ENCODE measurements at places on chromosomes 11 and 22.

DNA sequence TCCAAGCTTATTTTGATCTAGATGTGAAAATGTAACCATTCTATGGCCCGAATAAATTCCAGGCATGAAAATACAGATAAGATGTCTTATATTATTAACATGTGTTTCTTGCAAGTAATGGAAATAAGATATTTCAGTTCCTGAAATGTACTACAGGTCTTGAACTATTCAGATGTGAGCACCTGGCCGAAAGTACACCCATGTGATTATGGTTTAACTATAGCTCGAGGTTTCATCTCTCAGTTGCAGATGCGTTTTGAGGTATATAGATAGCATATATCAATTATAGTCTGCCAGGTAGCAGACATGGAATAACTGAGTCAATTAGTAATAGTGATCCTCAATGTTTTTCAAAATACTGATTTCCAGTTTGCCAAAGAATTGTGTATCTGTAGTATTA, 68.3 kb downstream of the DDIAS start:
- DNase-seq, result no peak

DNA sequence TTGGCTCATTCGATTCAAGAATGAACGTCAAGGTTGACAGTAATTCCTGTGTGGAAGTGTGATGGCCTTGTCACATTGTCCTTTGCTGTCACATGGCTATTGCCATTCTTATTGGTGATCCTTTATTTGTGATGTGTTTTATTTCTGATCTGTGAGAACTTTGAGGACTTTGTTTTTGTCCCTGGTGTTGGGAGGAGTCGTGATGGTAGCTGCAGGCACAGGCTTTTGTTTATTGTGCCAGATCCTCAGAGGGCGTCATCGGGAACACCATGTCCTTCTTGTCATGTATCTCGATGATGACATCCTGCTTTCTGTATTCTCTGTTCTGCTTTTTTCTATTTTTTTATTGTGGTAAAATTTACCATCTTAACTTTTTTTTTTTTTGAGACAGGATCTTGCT, 5.6 kb downstream of the PICK1 start:
- DNase-seq, result no peak

DNA sequence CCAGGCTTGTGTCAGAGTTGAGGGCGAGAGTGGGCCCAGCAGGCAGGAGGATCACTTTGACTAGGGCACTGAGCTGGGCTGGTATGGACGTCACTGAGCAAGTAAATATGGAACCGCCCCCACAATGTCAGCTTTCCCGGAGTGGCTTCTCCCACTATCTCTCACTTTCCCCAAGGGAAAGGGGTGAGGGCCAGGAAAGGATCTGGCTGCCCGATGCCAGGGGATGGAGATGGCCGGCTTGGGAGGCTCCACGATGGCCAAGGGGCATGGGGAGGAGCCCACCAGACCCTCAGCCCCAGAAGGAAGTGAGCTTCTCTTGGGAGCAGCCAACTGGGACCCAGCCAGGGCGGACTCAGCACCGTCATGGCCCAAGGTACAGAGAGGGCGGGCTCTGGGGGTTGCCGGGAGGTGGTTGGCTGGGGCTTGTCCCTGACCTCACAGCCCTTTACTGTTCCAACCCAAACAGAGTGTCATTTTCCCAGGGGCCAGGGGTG, 8.7 kb downstream of the PRDM11 start:
- no peak for DNase-seq

DNA sequence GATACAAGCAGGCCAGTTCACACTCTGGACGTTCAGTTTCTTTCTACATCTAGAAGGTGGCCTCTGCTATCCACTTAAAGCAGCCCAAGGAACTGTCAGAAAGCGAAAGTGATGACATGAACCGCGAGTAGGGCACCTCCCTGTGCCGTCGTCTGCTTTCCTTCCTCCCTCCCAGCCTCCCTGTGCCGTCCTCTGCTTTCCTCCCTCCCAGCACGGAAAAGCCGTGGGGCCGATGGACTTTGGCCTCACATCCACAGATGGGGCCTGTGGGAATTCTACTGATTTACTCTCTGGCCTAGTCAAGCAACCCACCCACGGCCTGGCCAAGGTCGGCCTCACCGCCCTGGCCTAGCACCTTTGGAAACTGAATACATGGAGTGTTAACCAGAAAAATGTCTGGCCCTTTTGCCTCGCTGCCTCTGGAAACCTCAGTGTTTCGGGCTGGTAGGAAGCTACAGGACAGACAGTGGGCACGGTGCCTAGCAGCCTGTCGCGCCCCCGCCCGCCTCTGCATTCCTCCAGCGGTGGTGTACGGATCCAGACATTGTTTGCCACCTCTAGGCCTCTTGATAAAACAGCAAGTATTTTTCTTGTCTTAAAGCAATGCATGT, 14.2 kb downstream of the PEX26 start:
- no peak for DNase-seq

DNA sequence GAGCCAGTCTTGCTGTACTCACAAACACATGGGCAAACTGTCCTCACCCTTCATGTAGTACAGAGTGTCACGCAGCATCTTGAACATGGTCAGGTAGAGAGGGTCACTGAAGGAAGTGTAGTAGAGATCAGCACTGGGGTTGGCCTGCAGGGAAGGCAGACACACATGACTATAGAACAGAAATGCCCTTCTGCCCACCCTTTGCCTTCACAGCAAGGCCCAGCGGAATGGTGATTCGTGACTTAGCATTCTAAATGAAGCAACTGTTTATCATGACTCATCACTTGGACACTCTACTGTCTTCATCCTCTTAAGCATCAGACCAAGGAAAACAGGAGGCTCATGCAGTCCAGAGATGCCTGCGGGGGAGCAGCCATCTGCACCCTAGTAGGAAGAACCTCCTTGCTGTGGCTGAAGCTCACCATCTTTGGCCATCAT, 33.4 kb downstream of the SERPIND1 start:
- DNase-seq, result peak; percentile 96

GRCh38 chr11:73729594-73730206, 31.2 kb downstream of the RAB6A start:
- peak; percentile 30 for DNase-seq

DNA sequence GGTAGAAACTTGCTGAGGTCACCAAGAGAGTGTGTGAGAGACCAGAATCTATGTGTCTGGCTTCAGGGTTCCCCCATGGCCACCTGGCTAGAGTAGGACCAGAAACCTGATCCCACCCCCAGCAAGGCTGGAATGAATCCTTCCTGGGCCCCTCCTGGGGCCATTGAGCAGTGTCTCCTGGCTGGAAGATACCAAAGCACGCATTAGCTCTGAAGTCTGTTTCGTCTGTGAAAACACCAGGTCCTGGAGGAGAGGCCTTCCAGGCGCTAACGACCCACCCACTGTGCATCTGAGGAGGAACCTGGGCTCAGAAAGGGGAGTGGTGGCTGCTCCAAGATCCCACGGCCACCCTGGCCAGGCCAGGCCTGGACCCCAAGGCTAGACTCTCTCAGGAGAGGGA, 15.5 kb upstream of the TSKU start:
- DNase-seq, result no peak

- DNase-seq, result no peak
Observed at GRCh38 chr11:105821372-105821771, 200.7 kb downstream of the MSANTD4 start.

GRCh38 chr11:134606251-134606650, 194.2 kb upstream of the B3GAT1 start:
- DNase-seq, result no peak

DNA sequence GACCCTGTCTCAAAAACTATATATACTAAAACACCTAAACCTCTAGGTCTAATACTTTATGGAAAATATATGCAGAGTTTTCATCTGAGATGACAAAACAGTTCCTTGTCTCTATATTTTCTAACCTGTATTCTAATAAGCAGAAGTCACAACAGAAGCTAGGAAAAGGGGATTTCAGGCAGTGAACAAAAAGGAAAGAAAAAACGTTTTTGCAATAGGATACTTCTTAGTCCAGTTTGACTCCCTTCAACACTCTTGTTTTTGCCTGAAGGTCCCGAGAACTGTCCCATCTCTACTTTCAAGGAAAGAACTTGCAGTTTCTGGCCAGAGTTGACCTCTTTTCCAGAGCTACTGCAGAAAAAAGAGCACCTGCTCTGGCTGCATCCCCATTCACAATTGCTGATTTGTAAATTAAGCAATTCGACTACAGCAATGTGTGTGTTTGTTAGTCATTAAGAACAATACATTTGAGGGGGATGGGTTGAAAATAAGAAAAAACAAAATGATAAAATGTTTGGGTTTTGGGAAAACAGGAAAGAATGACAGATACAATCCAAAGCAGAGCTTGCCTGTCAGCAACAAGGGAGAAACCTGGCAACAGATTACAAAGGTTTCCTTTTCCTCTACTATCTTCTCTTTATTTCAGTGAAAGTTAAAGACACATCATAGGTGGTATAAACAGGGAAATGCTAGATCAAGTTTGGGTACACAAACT, 160.0 kb downstream of the FCHSD2 start:
- no peak for DNase-seq

GRCh38 chr11:132576706-132577105, 955.6 kb downstream of the OPCML start:
- peak; percentile 97 for DNase-seq

GRCh38 chr22:31244046-31244942, 32.2 kb downstream of the LIMK2 start:
- DNase-seq, result peak; percentile 94

- DNase-seq, result no peak
Observed at GRCh38 chr11:65226103-65226442, 35.7 kb upstream of the POLA2 start.

DNA sequence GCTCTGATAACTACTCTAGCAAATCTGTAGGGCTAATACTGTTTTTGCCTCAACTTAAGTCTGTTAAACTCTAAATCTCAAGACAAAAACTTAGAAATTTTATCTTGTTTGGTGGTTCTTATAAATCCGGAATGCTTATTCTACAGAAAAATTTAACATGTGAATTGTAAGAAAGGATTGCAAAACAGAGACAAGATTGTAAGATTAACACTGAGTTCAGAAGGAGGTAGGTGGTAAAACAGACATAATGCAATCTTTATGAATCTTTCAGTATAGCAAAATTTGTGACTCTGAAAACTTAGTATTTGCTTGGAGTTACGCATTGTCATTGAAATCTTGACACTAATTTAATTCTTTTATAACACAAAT, 263.9 kb downstream of the SBF2 start:
- no peak for DNase-seq

GRCh38 chr11:67429038-67429668, 859 bp downstream of the RPS6KB2 start:
- DNase-seq, result no peak

DNA sequence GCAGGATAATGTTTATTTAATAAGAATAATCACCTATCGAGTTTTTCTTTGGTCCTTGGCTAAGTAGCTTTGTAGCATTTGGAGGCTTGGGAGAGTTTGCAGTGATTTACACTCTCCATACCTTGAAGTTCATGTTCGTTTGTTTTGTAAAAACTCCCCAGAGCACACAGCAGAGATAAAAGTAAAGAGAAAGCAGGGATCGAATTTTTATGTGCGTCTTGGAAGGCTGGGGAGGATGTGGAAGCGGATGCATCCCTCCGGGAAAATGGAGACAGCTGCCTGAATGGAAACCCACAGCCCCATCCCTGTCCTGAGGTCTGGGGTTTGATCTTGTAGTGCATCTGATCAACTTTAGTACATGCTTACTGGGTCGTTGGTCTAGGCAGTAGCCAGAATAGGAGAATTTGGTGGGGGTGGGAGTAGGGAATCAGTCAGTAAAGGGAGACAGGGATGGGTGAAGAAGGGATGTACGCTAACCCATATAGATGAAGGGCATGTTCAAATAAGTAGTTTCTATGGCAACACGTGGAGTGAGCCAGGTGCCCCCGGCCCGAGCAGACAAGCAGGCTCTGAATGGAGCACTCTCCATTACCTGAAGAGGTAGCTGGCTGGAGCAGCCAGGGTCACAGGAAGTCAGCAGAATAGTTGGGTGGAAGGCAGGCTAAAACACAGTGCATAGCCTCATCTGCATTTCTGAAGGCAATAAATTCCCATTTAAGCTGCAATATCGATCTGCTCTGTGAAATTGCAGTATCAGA, 147.8 kb downstream of the COMMD9 start:
- DNase-seq, result no peak

DNA sequence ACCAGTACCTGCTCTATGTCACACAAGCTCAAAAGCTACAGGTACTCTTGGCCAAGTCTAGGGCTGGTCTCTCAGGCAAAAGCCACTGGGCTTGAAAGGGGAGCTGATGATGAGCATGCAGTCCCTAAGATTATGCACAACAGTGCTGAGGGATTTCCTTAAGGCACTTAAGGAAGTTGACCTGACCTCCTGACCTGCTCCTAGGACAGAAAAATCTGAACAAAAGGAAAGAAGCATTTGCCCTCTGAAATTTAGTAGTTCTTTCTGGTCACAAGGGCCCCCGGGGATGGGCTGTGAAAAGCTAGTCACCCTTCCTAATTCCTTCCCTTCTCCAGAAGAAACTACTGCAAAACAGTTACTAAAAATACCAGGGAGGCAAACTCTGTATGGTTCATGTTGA, 83.6 kb upstream of the PHOX2A start:
- DNase-seq, result no peak

DNA sequence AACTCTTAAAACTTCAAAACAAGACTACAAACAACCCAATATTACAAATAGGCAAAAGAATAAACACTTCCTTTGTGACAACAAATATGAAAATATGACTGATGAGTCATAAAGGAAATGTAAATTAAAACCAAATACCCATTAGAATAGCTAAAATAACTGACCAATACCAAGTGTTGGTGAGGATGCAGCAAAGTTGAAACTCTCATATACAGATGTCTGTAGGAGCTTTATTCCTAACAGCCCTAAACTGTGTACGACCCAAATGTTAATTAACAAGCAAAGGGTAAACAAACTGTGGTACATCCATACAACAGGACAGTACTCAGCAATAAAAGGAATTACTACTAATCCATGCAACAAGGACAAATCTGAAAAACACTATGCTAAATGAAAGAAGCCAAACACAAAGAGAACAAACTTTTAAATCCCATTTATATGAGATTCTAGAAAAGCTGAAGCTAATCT, 43.0 kb downstream of the MAPK1 start:
- DNase-seq, result no peak

DNA sequence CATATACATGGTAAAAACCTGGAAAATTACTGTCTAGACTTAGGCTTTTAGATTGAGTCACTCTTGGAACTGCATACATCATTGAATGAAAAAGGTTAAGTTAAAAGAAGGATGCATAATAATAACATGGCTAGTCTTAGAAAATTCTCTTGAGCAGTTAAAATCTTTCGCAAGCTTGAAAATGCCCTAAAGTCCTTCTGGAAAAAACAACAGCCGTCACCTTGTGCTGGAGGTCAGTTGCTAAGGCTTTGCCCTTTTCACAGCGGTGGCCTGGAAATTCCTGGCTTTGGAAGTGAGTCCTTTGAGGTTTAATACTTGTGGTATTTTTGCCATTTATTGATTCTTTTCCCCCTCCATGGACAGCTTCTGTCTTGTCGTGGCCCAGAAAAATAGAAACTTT, 17.4 kb upstream of the FBLN1 start:
- DNase-seq, result peak; percentile 81

All from mesenchymal stem cell (in vitro differentiated cells and primary cell).